ENCODE measurements at places on chromosomes 11 and 22.

DNA sequence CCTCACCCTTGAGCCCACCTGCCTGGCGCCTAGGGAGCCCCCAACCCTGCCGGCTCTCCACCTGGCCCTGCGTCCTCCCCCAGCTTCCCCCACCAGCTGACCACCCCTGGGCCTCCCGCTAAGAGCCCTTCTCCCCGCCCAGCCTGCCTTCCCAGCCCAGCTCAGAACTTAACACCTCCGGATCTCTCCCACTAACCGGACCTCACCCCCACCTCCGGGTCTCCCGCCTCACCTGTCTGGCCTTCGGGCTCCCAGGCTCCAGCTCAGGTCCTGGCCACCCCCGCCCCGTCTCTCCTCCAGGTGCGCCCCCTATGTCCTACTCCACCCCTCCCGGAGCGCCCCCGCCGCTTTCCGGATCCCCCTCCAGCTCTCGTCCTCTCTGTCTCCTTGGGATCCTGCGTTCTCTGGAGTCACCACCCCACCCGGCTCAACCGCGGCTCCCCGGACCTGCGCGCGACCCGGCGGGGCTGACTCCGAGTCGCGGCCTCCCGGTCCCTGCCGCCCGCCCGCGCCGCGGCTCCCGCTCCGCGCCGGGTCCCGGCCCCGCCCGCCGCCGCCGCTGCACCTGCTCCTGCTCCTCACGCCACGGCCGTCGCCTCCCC, at the start of gene KCNJ11:
Gene KCNJ11, minus strand, starts transcription at position 51 of the 602 bp plus-strand sequence. CDS start 568 bp downstream, outside the sequence.
- no peak for DNase-seq

GRCh38 chr11:17412488-17413180, 24.2 kb upstream of the KCNJ11 start:
- no peak for DNase-seq

DNA sequence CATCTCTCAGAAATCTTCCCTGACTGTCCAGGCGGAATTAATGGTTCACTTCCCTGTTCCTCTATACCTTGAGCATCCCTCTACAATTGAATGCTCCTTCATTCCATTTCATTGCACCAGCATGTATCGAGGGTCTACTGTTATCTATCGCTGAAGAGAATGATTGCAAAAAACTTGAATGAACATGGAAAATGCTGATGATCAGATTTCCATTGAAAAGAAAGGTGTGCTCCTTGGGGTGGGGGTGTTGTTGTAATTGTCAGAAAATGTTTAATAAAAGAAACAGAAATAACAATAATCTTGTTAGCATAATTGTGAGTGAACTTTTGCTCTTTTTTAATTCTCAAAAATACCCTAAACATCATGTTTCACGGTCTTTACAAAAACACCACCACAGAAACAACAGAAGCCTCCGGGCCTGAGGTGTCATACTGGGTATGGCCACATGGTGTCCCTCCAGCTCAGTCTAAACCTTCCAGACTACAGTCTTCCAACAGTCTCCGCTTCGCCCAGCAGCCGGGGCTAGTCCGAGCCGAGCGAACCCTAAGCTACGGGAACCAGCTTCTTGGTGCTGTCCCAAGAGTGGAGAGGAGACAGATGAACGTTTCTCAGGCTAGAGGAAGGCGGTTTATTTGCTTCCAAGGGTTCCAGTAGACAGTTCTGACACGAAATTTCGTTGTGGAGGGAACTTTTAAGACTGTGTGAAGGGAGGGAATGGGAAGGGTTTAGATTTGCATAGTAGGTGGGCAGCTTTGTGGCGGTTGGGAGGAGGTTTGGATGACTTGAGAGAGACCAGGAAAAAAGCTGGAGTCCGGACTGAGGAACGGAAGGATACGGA, 75.8 kb upstream of the ZBED5 start:
- DNase-seq = peak; percentile 91

- no peak for DNase-seq
Measured at GRCh38 chr11:94586978-94587377, 19.8 kb downstream of the PIWIL4 start.

- DNase-seq = peak; percentile 56
Measured at GRCh38 chr11:65625628-65626342, 10.2 kb downstream of the PCNX3 start.

DNA sequence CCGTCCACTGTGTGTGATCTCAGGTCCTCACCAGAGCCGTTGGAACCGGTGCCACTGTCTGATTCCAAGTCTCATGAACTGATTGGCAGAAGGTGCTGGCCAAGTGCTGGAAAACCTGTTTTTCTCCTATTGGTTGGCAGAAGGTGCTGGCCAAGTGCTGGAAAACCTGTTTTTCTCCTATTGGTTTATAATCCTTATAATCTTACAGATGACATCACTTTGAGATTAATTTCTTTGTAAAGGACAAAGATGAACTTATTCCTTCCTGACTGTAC, 1106.3 kb downstream of the BRD1 start:
- no peak for DNase-seq

GRCh38 chr11:48013269-48013901, 33.0 kb downstream of the PTPRJ start:
- DNase-seq = no peak

GRCh38 chr11:122803306-122803705, 35.0 kb upstream of the CRTAM start:
- no peak for DNase-seq

GRCh38 chr11:13954591-13954990, 7.9 kb upstream of the SPON1 start:
- no peak for DNase-seq

DNA sequence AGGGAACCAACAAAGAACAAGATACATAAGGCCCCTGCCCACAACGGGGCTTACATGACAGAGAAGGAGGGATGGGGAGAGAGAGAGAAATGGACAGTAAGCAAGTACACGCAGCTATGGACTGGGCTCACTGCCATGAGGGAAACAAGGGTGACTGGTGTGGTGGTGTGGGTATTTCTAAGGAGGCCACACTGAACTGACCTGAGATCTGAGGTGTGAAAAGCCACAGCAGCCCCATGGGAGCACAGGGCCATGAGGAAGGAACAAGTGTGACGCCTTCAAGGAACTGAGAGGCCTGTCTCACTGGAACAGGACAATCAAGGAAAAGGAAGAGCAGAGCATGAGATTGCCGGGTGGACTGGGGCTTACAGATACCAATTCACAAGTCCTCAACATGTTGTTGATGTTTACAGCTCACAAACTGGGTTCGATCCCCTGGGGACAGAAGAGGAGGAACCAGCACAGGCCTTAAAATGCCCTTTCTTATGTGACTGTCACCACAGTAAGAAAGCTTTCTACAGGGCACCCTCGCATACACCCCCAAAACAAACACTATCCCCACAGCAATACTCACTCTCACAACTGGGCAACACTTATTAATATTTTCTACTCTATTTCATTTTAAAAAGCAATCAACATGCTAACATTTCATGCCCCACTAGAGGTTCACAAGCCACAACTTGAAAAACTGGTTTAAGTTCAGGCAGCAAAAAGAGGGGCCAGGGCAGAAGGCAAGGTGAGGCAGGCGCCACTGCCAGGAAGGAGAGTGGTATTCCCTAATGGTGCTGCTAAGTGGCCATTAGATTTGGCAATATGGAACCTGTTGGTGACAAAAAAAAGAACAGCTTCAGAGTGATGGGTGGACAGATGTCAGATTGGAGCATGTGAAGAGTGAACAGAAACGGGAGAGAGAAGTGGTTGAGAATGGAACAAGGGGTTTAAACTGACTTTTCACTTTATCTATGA, 39.1 kb downstream of the TCIRG1 start:
- no peak for DNase-seq

- DNase-seq = peak; percentile 33
Measured at GRCh38 chr11:128553662-128554362, 33.5 kb downstream of the ETS1 start.

- peak; percentile 81 for DNase-seq
Measured at GRCh38 chr11:57567515-57568329, at the start of gene UBE2L6. Gene UBE2L6 (minus strand): TSS chr11:57567672. CDS start chr11:57567611, 61 bp downstream.

- no peak for DNase-seq
Measured at GRCh38 chr11:102010776-102011494, 36.3 kb upstream of the CFAP300 start.

DNA sequence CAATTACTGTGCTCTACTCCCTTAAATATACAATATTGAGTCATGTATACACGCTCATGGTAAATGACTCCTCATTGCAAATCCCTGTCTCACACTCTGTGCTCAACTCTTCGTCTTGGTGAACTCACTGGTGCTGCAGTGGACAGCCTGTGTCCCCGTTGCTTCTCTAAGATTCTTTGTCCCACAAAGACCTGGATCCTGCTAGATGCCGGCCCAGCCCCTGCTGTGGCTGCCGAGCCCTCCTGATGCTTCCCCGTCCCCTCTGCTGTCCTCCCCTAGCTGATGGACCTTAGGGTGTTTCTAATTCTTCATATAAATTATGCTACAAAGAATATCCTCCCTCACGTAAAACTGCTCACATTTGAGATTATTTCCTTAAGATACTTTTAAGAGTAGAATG, 5.5 kb downstream of the APOL2 start:
- no peak for DNase-seq

DNA sequence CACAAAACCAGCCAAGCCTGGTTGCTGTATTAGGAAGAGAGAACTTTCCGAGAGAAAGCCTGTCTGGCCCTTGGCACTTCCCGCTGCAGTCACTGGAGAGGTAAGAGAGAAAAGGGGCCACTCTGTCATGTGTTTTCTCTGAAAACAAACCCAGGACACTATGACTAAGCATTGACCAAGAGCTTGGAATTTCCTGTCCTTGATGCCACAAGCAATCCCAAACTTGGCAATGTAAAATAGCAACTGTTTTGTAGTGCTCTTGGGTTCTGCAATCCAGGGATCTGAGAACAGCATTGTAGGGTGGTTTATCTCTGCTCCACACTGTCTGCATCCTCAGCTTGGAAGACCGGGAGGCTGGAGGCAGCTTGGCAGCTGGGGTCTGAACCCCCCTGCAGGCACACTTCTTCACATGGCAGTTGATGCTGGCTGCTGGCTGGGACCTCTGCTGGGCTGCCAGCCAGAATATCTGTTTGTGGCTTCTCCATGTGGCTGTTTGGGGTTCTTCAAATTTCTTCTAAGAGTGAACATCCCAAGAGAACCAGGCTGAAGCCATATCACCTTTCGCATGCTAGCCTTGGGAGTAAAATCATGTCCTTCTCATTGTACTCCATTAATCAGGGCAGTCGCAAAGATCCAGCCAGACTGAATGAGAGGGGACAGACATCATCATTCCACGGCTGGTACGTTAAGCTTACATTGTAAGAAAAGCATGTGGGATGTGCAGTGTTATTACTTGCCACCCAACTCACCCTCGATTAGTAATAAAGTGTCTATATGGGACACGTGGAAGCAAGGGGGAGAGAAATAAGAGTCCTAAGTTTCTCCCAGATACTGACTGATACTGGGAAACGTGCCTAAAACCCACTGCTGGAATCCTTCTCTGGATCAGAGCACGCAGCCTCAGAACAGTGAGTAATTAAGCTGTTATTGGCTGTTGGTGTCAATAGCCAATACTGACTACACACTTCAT, 537.4 kb upstream of the B3GAT1 start:
- DNase-seq = no peak

DNA sequence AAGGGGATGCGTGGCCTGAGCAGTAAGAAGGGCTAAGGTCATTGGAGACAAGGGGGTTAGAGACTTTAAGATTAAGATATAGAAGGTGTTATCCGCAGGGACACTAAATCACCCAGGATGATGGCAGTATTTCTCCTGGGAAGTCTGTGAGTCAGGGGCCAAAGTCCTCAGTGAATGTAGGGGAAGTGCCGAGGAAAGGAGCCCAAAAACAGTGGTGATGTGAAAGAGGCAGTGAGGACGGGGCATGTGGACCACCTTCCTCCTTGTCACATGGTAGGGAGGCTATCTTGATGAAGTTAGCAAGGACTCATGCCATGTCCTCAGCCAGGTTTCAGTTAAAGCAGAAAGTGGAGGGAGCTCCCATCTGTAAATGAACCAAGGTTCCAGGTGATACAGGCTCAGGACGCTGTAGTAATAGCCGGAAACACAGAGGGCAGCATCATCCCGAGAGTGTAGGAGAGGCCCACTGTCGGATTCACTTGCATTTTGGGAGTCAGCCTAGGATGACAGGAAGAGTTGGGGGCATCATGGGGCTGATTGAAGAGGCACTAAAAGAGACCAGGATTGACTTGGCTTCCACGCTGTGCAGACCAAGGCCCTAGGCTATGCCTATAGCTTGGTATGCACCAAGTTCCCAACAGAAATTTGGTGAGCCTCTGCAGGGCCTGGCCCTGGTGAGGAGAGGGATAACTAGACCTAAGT, 33.5 kb downstream of the WEE1 start:
- no peak for DNase-seq

DNA sequence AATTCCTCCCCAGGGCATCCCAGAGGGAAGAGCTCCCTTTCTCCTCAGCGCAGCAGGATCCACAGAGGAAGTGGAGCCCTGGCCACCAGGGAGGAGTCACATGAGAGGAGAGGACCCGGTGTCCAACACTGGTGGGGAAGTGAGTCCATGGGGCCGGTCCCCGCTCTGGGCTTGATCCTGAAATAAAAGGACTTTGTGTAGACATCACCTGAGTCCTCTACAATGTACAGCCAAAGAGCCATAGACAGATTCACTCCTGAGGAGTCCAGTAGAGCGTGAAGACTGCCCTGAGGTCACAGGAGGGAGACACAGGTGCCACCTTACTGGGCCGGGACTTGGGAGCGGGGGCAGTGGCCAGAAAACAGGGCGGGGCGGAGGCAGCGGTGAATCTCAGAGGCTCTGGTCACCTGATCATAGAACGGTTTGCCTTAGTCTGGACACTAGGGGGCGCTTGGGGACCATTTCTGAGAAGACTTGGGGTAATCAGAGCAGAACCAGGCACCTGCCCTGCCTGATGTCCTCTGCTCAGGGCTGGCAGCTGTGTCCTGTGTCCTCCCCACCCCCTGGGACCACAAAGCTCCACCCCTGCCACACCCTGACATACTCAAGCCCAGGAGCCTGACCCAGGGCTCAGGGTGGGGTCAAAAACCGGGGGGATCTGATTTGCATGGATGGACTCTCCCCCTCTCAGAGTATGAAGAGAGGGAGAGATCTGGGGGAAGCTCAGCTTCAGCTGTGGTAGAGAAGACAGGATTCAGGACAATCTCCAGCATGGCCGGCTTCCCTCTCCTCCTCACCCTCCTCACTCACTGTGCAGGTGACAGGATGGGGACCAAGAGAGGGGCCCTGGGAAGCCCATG, 112.7 kb downstream of the VPREB1 start:
- DNase-seq = peak; percentile 63

DNA sequence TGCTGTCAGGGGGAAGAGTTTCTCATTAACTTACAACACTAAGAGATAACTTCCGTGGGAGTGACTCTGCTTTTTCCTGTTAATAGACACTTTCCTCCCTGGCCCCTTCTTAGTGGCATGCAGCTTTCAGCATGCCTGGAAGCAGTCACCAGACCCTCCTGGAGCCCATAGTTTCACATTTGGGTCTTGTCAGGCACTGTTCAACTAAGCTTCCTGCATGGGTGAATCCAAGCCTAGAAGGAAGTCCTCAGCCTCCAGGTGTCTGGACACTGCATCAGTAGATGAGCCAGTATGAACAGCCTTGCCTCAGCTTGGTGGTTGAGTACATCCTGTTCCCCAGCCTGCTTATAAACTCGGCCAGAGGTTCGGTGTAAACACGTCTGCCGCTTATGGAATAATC, 68.1 kb downstream of the PPP6R3 start:
- DNase-seq = no peak

GRCh38 chr22:37169406-37169805, 18.6 kb downstream of the C1QTNF6 start:
- no peak for DNase-seq
